ENCODE measurements at places on chromosomes 7 and 10. TPM values are rescaled to one million over a fixed set of nuclear protein-coding genes. Genes with fewer than 3 reads are reported as not detected.

DNA sequence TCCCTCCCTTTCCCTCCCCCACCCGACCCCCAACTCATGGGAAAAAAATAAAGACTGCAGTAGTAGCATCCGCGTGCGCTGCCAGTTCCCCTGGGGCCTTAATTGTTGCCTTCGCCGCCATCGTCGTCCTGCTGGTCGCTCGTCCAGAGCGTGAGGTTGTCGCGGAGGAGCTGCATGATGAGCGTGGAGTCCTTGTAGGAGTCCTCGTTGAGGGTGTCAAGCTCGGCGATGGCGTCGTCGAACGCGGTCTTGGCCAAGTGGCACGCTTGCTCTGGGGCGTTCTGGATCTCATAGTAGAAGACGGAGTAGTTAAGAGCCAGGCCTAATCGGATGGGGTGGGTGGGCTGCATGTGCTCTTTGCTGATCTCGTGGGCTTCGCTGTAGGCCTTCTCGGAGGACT lies 27.0 kb downstream of the HSPB1 start:
- no peak for DNase-seq
- H3K27me3 ChIP-seq = peaks cover 3% of the 10 kb centered on the region
- H3K27ac ChIP-seq = no peak overlapping the region
- H3K4me3 ChIP-seq = no peak overlapping the region
- H3K36me3 ChIP-seq = peaks cover 56% of the 10 kb centered on the region

- H3K36me3 ChIP-seq = peaks cover 34% of the 10 kb centered on the region
- peaks cover 67% of the 10 kb centered on the region for H3K4me1 ChIP-seq
- peaks cover 3% of the 10 kb centered on the region for H3K27me3 ChIP-seq
- no peak overlapping the region for H3K27ac ChIP-seq
- H3K4me3 ChIP-seq = no peak overlapping the region
These were observed 214.8 kb upstream of the KLF14 start for GRCh38 chr7:130948822-130949221.

Gene ZNF107
- total RNA-seq = 3.9 TPM

GRCh38 chr7:42907316-42907715 lies 4.6 kb downstream of the C7orf25 start:
- DNase-seq = no peak
- peaks cover 13% of the 10 kb centered on the region for H3K36me3 ChIP-seq
- no peak overlapping the region for H3K27ac ChIP-seq
- H3K27me3 ChIP-seq = peaks cover 4% of the 10 kb centered on the region
- H3K4me1 ChIP-seq = peaks cover 27% of the 10 kb centered on the region

Gene LDB3
- total RNA-seq = 0.51 TPM

Gene EPO
- total RNA-seq = not detected

- H3K4me3 ChIP-seq = no peak overlapping the region
- no peaks in the 10 kb centered on the region for H3K27me3 ChIP-seq
- no peaks in the 10 kb centered on the region for H3K4me1 ChIP-seq
- no peak overlapping the region for H3K27ac ChIP-seq
- no peak for DNase-seq
These were observed 22.6 kb downstream of the EPDR1 start for GRCh38 chr7:37942934-37943610.
